ENCODE measurements at places on chromosomes 13 and 19.

DNA sequence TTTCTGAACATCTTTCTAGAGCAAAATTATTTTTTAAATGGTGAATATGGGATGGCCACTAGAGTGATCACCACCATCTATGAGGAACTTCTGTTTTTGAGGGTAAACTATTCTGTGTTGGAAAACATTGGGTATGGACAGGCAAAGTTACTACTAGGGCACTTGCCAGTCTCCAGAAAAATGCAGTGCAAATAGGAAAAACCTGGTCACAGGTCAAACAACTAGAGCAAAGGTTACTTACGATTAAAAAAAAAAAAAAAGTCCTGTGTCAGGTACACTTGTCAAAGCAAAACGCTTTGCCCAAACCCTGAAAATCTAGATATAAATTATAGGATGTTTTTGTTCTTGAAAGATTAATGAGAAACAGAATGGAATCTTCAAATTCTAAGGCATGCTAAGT is 66.2 kb downstream of the SLITRK1 start:
- no peak for DNase-seq

- DNase-seq, result no peak
Observed at GRCh38 chr13:113552786-113553434, 31.6 kb upstream of the TFDP1 start.

DNA sequence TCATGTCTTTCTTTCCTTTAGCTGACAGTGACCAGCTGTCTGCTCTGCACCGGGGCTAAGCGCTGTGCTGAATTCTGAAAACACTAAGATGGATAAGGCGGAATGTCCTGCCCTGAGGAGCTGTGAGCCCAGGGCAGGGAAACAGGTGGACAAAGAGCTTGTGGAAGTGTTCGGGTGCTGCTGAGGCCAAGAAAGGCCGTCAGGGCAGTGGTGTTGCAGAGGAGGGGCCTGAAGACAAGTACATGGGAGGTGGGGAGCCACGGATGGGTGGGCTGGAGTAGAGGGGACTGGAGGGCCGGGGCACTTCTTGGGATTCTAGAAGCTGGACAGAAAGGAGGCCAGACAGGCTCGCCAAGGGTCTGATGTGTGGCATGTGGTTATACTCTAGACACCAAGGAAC is 66.2 kb upstream of the GPR183 start:
- DNase-seq, result no peak

DNA sequence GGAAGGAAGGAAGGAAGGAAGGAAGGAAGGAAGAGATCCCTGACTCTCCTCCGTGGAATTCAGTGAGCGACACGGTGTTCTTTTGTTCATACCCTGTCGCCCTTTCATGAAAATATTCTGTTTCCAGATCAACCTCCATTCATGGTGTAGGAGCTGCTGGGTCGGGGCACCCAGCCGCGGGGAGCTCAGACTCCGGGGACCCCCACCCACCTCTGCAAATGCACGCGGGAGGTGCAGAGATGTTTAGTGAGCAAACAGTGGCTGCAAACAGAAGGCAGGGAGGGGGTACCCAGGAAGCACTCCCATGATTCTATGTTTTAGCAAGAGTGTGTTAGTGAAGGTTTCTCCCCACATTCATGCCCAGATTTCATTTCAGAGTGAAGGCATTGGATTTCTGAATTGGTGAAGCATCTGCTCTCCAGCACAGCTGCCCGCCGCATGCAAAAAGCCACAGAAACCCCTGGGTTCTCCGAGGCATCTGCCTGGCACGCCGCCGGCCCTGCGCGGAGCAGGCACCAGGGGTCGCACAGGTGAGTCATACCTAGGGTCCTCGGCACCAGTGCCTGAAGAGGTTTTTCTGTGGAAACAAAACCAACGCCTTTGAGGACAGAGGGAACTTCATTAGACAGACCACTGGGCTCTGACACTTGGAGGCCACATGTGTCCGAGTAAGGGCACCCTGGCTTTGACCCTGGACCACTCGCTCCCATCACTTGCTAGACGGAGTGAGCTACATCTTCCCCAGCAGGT is 80.6 kb downstream of the ZNF557 start:
- no peak for DNase-seq

DNA sequence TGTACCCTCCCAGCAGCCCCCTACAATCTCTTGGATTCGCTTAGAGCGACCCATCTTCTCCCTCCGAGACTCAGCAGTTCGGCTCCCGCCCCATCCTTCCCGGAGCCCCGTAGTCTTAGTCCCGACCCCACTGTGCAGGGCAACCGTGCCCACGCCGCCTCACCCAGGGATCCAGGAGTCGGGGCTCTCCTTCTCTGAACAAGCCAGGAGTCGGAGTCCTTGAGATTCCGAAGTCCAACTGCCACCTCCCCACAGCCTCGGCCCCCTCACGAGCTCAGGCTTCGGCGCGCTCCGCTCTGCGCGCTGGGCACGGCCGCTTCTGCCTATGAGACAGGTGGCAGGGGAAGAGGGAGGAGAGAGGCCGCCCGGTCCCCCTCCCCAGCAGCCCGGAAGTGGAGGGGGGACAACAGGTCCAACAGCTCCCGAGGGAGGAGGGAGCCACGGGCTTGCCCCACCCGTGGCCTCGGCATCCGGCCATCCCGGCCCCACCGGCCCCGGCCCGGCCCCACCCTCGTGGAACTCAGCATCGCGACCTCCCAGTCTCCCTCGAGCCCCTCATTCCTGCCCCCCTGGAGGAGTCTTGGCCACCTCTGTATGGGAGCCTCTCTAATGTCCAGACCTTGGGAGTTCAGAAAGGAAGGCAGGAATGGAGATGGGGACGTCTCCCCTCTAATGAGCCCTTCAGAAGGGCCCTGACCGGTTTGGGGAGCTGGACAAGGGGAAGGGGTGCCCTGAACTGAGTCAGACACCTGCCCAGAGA is at the start of gene PHLDB3:
TSS of gene PHLDB3 (minus strand) at position 321 of the 760 bp plus-strand sequence. CDS start 628 bp downstream, outside the sequence.
- DNase-seq, result peak; percentile 35

DNA sequence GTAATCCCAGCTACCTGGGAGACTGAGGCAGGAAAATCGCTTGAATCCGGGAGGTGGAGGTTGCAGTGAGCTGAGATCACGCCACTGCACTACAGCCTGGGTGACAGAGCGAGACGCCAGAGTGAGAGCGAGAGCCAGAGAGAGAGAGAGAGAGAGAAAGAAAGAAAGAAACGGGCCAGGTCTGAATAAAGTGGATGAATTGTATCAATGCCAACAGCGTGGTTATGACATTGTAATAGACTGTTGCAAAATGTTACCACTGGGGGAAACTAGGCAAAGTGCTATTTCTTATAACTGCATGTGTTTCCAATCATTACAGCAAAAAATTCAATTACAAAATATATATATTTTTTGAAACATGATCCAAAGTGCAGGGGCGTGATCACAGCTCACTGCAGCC is 11.8 kb upstream of the BTBD2 start:
- DNase-seq, result no peak

GRCh38 chr19:7293762-7294557 is at the start of gene INSR:
TSS of gene INSR (minus strand) at chr19:7294414. CDS start at chr19:7293891, 523 bp downstream.
- peak; percentile 97 for DNase-seq

GRCh38 chr13:25384758-25385410 is 13.1 kb downstream of the ATP8A2 start:
- no peak for DNase-seq

- no peak for DNase-seq
Observed at GRCh38 chr13:34469196-34469986, 472.7 kb upstream of the NBEA start.

DNA sequence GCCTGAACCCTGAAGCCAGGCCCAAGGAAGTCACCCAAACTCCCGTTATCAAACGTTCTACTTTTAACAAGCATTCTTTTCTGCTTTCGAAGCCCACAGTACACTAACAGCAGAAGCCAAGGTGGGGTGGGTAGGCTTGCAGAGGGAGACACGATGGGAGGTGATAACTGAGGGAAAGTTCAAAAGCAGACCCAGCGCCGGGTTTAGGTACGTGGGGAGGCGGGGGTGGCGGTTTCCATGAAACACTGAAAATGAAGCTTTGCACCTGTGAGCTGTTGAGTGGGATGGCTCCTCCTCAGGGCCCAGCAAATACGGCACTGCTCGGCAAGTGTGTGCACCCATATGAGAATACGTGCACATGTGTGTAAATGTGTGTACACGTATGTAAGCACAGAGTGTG is 49.8 kb downstream of the KLF2 start:
- DNase-seq, result no peak

DNA sequence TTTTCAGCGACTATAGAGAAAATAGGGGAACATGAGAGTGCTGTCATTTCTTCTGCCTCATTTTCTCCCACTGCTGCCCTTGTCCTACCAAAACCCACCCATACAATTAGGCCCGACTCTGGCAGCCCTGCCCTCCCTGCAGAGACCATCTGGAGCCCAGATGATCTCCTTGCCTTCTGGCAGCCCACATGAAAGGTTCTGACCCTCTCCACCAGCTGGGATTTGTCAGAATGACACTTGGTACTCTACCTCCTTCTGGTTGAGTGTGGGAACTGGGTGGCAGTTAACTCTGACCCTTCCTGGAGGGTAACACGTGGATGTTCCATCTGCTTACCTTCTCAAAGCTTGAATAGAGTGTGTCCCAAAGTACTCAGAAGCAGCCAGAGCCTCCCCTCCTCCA is 21.0 kb upstream of the SIAH3 start:
- no peak for DNase-seq

DNA sequence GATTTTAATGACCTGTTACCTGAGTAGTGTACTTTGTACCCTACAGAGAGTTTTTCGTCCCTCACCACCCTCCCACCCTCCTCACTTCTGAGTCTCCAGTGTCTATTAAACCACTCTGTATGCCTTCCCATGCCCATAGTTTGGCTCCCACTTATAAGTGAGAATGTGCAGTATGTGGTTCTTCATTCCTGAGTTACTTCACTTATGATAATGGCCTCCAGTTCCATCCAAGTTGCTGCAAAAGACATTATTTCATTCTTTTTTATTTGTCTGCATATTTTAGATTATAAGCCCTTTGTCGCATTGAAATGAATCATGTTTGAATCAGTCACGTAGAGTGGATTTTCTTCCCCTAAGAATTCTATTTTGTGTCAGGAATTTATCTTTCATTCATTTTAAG is 12.2 kb upstream of the HTR2A start:
- DNase-seq, result no peak

DNA sequence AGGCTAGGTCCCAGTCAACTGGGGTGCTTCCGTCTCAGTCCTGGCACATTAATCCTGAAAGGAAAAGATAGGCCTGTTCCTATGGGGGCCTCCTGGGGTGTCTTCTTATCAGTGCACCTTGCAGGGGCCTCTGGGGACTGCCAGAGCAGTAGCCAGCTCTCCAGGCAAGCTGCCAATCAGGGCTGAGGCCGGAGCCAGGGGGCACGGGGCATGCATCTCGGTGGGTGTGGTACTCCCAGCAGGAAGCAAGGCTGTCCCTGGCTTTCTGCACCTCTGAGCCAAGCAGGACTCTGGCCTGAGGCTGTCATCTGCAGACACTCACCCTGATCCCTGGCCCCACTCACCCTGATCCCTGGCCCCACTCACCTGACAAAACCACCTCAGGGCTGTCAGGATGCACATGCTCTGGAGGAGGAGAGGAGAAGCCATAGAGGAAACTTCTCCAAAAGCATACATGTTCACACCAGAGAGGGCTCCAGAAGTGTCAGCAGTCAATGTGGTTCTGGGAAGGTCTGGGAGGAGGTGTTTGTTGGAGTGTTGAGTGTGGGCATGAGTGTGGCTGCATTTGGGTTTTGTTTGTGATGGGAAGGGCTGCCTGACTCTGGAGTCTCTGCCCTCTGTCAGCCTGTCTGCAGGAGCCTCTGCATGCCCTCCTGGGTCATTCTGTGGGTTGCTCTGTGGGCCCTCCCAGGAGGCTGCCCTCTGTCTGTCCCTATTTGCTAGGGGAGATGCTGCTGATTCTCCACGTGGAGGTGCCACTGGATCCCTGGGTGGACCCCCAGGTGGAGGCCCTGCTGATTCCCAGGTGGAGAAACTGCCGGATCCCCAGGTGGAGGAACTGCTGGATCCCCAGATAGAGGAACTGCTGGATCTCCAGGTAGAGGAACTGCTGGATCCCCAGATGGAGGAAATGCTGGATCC is 22.7 kb upstream of the KCTD15 start:
- DNase-seq, result no peak

DNA sequence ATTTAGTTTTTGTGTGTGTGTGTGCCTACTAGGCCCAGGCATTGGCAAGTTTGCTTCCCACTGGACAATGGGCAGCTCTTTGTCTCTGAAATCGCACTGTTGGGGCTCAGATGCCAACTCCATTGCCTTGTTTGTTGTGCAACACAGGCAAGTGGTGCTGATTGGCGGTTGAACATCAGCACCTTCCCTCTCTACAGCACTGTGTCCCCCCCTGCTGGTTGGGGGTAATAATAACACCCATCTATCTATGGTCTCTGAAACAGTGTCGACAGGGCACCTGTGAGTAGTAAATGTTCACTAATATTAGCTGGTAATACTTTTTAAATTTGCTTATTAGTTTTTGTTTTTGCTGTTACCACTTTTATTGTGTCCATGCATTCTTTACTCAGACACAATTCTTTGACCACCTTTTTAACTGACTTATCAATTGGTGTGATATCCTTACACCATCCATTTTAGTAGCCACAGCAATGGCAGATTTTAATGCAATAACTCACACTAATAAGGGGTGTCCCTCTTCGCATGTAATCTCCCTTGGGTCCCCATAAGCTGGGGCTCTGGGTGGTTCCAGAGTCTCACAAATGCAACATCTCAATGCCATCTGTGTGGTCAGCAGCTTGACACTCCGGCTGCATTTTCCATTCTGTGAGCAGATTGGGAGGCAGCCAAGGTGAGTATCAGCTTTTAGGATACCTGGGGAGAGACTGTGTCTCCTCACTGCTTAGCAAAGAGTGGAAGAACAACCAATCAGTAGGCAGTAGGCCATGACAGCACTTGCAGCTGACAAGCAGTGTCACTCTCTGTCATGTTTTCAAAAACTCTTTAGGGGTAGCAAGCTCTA is 47.7 kb upstream of the UQCRFS1 start:
- DNase-seq, result peak; percentile 77

DNA sequence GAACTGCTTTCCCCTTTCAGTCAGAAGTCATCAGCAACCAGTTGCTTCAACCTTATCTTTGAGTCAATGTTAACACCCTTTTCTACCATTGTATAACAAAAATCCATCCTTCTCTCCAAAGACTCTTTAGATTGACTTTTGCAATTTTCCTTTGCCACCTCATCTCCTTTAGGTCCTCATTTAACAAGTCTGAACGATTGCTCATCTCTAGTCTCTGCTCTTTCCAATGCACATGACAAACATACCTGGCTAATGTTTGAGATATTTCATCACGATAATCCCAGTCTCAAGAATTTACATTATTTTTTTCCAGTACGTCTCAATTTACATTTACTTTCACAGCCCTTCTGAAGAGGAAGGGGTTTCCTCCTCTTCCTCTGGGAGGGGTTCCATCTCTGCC is 127.5 kb downstream of the KLF12 start:
- DNase-seq, result no peak

GRCh38 chr19:58296104-58296503 is 9.1 kb upstream of the ERVK3-1 start:
- DNase-seq, result no peak

DNA sequence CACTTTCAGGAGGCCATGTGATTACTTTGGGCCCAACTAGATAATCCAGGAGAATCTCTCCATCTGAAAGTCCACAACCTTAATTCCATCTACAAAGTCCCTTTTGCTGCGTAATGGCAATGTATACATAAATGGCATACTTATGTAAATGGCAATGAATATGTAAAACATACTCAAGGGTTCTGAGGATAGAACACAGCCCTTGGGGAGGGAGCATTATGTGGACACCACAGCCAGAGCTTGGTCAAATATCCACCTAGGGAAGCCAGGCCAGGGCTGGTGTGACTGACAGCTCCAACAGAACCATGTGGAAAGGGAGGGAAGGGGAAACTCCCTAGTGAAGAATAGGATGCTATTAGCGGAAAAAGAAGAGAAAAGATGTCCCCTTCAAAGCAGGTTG is 496.2 kb downstream of the COG6 start:
- DNase-seq, result no peak

Measured in T47D (cell line).